ENCODE measurements at places on chromosomes 13 and 19. TPM values are rescaled to one million over a fixed set of nuclear protein-coding genes. Genes with fewer than 3 reads are reported as not detected.
A peak's percentile ranks its signal among the peaks of the same experiment; 100 is the strongest.

LRFN3 gene
- total RNA-seq, result 15.8 TPM

- DNase-seq, result no peak
These were observed 4.2 kb downstream of the FIZ1 start for GRCh38 chr19:55594996-55595545.

LHFPL6 gene
- not detected for total RNA-seq

DNA sequence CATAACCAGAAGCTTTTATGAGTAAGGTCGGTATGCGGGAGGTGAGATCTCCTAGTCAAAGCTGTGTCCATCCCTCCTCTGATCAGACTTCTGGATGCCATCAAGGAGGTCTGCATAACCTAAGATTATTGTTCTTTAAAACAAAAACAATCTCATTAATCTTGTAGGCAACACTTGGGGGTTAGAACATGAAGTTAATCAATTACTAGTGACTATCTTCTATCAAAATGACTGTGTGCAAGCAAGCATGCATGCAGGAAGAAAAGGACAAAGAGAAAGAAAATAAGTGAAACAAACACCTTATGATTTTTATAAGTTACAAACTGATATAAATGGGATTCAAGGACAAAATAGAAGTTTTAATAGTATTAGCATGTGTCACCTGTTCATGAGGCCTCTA is 2435.9 kb upstream of the PCDH20 start:
- DNase-seq, result no peak

DNA sequence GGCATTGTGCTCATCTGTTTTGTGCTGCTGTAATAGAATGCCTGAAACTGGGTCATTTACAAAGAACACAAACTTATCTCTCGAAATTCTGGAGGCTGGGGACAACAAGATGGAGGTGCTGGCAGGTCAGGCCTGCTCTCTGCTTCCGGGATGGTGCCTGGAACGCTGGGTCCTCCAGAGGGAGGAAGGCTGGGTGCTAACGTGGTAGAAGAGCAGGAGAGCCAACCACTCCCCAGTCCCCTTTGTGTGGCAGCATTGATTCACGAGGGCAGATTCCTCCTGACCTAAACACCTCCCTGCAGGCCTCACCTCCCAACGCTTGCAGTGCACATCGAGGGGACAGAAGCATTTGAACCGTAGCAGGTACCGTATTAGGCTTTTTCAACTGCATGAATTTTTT is 34.1 kb upstream of the TFDP1 start:
- DNase-seq, result peak; percentile 37

CCDC70 gene
- not detected for total RNA-seq

Measured in G401 (cell line).